ENCODE measurements at places on chromosomes 1 and 21. TPM values are rescaled to one million over a fixed set of nuclear protein-coding genes. Genes with fewer than 3 reads are reported as not detected.

- no peaks in the 10 kb centered on the region for H3K36me3 ChIP-seq
- H3K4me1 ChIP-seq = peaks cover under 1% of the 10 kb centered on the region
- no peak for DNase-seq
- no peaks in the 10 kb centered on the region for H3K27me3 ChIP-seq
Measured at GRCh38 chr1:6412896-6413295, 6.8 kb downstream of the HES2 start.

Gene TAS1R1
- total RNA-seq = not detected

Gene AMPD1
- total RNA-seq = not detected

- DNase-seq = no peak
- H3K4me3 ChIP-seq = no peak overlapping the region
- H3K36me3 ChIP-seq = no peaks in the 10 kb centered on the region
Measured at GRCh38 chr1:238900334-238900865, 486.0 kb upstream of the CHRM3 start.

Gene ICOSLG
- total RNA-seq = 6.4 TPM

GRCh38 chr1:241442686-241443085, 76.9 kb downstream of the FH start:
- no peak overlapping the region for H3K27ac ChIP-seq
- H3K27me3 ChIP-seq = no peaks in the 10 kb centered on the region
- no peak for DNase-seq
- no peak overlapping the region for H3K4me3 ChIP-seq
- no peaks in the 10 kb centered on the region for H3K36me3 ChIP-seq

- H3K4me3 ChIP-seq = no peak overlapping the region
- H3K27ac ChIP-seq = no peak overlapping the region
- H3K36me3 ChIP-seq = no peaks in the 10 kb centered on the region
- no peaks in the 10 kb centered on the region for H3K4me1 ChIP-seq
- DNase-seq = no peak
- H3K27me3 ChIP-seq = no peaks in the 10 kb centered on the region
Measured at GRCh38 chr1:237199026-237199425, 157.0 kb downstream of the RYR2 start.

DNA sequence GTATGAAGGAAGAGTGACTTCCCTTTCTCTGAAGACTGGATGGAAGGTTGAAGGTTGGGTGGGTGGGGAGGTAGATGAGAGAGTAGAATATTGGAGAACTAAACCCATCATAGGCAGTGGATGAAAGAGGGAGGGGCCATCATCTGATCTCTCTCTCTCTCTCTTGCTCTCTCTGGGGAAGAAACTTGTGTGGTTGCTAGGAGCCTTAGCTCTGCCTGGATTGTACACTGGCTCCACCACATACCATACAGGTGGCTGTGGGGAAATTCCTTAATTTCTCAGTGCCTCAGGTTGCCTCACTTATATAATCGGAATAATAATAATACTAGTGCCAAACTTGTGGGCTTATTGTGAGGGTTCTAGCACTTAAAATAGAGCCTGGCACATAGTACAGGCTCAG, 9.5 kb downstream of the XCL1 start:
- H3K36me3 ChIP-seq = no peaks in the 10 kb centered on the region
- H3K27me3 ChIP-seq = no peaks in the 10 kb centered on the region
- DNase-seq = no peak
- H3K27ac ChIP-seq = no peak overlapping the region
- no peak overlapping the region for H3K4me3 ChIP-seq

DNA sequence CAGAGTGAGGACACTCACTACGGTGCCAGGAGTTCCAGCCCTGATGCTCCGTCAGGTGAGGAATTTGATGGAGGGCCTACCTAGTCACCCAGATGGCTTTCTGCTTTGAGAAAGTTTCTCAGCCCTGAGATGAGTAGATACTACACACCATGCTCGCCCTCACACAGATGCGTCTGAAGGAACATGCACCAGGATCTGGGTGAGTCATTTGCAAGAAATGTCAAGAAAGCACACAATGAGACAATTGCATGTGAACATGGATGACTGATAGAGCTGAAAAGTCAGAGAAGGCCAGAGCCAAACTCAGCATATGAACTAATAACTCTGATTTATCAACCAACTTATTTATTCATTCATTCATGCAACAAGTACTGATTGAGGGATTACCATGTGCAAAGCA, 483.9 kb downstream of the OMA1 start:
- no peaks in the 10 kb centered on the region for H3K4me1 ChIP-seq
- H3K27ac ChIP-seq = no peak overlapping the region
- H3K36me3 ChIP-seq = no peaks in the 10 kb centered on the region
- H3K27me3 ChIP-seq = no peaks in the 10 kb centered on the region
- DNase-seq = no peak

Gene GPR157
- total RNA-seq = 19.4 TPM

GRCh38 chr1:106975944-106976343, 80.5 kb upstream of the PRMT6 start:
- no peaks in the 10 kb centered on the region for H3K27me3 ChIP-seq
- no peak for DNase-seq
- peaks cover 18% of the 10 kb centered on the region for H3K4me1 ChIP-seq
- no peak overlapping the region for H3K4me3 ChIP-seq

Gene AQP10
- not detected for total RNA-seq

Gene VAV3
- 67.5 TPM for total RNA-seq

Data from vagina (tissue), 2 donors.